ENCODE measurements at places on chromosomes 4 and X.

DNA sequence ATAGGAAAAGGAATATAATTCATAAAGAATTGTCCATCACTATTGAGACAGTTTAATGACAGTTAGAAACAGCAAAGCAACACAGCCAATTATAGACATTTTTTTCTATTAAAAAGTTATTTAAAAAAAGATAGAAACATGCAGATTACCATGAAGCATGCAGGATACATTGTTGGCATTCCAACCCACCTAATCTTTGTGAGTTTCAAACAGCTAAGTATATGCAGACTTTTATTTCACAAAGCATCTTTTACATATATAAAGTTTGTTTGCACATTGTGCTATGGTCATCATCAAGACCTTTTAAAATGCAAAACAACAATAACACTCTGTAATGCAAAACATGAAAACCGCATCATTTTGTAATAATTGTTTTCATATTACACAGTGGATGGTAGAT lies 125.9 kb upstream of the ETNPPL start:
- DNase-seq, result no peak

DNA sequence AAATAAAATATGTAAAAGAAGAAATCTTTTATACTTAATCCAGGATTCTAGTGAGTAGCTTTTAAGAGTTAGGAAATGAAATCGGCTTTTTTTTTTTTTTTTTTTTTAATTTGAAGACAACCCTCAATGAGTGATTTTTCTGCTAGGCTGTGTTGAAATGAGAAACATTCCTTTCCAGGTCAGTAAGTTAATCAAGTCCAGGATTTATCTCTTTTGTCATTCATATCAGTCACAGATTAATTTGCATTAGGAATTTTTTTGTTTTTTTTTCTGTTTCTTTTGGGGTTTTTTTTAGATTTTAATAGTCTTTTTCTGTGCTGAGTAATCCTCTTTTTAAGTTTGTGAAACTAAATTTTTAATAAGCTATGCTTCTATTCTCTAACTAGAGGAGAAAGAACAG lies 448.1 kb downstream of the ADGRL3 start:
- no peak for DNase-seq

GRCh38 chrX:138128027-138128671 lies 562.2 kb downstream of the ZIC3 start:
- no peak for DNase-seq

DNA sequence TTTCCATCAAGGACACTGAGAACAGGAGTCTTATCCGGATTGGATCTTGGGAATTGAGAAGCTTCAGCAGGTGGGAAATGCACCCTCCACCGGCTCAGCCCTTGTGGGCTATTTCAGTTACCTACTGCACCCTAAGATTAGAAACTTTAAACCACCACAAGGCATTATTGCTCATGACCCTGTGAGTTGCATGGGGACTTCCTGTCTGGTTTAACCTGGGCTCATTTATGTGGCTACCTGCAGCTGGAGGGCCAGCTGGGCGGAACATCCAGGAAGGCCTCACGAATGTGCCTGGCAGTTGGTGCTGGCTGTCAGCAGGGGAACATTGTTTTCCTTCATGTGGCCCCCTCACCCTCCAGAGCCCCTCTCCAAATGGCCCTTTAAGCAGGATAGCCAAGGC lies 164.1 kb downstream of the DEFB131A start:
- no peak for DNase-seq

DNA sequence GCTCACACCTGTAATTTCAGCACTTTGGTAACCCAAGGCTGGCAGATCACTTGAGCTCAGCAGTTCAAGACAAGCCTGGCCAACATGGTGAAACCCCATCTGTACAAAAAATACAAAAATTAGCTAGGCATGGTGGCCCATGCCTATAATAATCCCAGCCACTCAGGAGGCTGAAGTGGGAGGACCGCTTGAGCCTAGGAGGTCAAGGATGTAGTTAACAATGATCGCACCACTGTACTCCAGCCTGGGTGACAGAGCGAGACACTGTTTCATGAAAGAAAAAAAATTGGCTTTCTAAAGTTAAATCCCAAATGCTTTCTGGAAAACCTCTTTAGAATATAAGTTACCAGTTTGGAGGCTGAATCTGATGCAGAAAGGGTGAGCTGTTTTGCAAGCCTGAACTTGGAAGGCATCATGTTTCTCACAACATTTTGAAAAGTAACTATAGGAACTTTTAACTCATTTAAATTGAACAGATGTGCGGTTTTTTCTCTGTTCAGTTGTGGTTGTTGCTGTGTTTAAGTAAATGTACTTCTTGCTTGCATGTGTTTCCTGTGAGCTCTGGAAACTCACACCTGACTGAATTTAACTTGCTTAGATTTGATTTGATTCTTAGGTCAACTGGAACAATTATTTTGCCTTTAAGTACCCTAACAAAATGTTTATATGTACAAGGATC lies 39.8 kb upstream of the TMEM131L start:
- DNase-seq, result no peak

- DNase-seq, result no peak
These were observed 239.0 kb upstream of the GLRA2 start for GRCh38 chrX:14290335-14290734.

DNA sequence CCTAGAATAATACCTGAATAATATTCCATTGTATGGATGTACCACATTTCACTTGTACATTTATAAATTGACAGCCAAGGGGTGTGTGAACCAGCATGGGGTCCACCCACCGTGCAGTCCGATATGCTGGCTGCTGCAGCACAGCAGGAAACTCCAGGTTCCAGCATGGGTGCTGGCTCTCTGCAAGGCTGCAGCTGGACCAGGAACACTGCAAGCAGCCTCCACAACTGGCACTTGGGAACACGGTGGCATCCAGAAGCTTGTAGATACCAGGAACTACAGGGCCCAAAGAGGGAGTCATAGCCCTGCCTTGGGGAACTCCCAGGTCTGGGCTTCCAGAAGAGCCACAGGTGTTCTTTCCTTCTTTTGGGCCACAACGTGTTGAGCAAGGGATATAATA lies 91.2 kb downstream of the NXF2 start:
- peak; percentile 44 for DNase-seq

GRCh38 chrX:39774774-39775328 lies 322.9 kb downstream of the BCOR start:
- DNase-seq, result no peak

DNA sequence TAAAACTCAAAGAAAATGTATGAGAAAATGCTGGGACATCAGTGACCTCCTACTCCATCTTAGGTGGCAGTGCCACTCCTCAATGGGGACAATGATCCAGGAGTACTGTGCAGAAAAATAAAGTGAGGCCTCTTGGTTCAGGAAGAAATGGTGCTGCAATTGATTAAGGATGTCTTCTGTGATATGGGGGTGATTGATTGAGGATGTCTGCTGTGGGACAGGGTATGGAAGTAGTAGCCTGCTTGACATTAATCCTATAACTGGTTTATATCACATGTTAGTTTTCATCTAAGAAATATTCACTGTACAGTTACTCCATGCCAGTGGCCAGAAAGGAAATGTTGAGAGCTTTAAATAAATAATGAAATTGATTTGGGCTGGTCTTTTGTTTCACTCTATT lies 20.5 kb downstream of the OTOP1 start:
- DNase-seq, result no peak

- no peak for DNase-seq
These were observed 50.3 kb downstream of the STPG2 start for GRCh38 chr4:98092833-98093439.

DNA sequence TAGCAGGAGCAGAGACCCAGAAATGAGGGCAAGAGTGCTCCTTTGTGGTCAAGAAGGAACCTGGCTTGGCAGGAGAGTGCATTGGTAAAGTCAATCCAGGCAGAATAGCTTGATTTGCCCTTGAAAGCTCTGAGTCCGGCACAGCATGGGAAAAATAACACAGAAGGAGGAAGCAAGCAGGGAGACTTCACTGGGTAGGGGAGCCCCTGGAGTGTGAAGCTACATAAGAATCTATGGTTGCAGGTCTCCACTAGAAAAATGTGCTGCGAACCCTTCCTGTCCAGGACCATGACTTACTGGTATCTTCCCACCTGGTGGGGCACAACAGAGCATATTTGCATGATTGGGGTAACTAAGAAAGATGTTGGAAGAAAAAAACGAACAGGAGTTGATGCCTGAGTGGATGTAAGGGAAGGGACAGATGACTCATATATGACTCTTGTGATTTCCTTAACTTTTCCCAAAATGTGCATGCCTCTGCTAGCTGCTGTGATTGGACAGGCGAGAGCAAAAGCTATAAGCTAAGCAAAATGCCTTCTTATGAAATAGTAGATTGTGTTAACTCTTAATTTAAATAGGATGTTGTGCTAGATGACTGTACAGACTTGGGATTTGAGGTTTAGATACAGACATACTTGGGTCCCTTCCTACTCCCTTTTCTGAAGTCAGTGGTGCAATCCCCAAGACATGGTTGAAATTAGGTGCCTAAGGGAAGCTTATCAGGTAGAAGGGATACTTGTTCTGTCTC lies 3.3 kb downstream of the IL13RA1 start:
- no peak for DNase-seq

DNA sequence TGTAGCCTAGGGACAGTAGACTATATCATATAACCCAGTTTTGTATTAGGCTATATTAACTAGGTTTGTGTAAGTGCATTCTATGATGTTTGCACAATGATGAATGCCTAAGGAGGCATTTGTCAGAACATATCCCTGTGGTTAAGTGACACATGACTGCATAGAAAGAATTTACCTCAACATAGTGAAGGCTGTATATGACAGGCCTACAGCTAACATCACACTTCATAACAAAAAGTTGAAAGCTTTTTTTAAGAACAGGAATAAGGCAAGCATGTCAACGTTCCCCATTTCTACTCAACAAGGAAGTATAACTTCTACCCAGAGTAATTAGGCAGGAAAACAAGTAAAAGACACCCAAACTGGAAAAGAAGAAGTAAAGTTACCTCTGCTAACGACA lies 165.9 kb upstream of the NDST4 start:
- no peak for DNase-seq

DNA sequence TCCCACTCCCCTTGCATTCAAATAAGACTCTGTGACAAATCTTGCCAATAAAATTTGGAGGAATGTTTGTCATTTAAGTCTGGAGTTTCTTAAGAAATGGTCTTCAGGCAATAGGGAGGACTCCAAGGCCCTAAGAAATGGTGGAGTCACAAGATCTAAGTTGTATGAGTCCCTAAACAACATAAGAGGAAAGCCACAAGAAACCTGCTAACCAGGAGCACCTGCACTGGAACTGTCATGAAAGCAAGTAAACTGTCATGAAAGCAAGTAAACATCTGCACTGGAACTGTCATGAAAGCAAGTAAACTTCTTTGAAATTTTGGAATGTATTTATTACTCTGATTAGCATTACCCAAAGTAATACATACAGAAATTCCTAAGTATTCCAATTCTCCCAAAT lies 3.5 kb downstream of the CNOT6L start:
- DNase-seq, result no peak

Data from vagina (tissue), 2 donors.